Stimulated activated CD8-positive, alpha-beta memory T cell treated with anti-CD3 and anti-CD28 coated beads, Interleukin-2, amount 100 ng/mL, for 1 hour (primary cell): ENCODE measurements at places on chromosomes 5 and 9.

DNA sequence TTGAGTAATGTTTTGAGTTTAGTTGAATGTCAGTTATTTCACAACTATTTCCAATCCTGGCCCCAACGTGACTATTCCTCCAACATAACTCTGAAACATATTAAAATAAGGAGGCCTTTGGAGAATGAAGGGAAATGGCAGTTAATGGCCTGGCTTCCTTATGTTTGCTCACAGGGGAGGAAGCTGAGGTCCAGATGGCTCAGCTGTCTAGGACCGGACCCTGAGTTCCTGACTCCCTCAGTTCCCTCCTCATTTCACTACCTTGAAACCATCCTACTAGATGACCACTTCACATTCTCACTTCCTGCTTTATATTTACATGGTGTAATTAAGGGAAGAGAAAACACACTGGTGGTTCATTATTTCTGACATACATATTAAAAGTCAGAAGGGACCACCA lies 6.6 kb downstream of the OTULINL start:
- DNase-seq, result no peak

DNA sequence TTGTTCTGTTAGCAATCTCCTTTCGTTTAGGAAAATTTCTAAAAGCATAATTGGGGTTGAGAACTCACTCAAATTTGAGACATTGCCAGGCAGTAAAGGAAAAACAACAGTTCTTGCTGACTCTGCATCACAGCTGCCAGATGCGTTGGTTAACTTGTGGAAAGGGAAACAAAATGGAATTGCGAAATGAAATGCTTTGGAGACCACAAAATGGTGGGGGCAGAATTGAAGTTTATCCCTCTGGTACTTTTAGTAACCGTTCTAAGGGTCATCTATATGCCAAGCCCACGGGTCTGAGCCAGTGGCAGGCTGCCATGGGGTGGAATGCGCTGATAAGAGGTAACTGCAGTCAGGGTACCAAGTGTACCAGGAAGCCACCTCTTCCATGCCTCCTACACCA lies 28.6 kb upstream of the SELENOP start:
- no peak for DNase-seq

- DNase-seq, result peak; percentile 41
Measured at GRCh38 chr9:63816751-63817621, 1468.0 kb downstream of the FOXD4L5 start.

GRCh38 chr5:71998746-71999145 lies 108.5 kb upstream of the MAP1B start:
- no peak for DNase-seq

DNA sequence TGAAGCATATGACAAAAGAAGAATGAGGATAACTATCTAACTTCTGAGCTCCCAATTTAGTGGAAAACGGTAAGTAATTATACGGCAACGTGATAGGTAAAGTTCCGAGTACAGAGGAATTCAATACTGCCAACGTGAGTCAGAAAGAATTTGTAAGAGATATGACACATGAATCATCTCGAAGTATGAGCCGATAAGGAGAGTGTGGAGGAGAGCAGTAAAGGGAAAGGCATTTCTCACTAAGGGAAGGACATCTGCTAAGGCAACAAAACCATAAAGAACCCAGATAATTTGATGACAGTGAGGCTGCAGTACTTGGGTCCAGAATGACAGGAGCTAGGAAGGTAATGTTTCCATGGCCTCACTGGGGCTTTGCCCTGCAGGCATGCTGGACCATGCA lies 11.0 kb downstream of the MPDZ start:
- DNase-seq, result no peak

GRCh38 chr5:171688696-171689495 lies 96.7 kb upstream of the SMIM23 start:
- no peak for DNase-seq

- no peak for DNase-seq
Measured at GRCh38 chr9:137355761-137356365, 53.8 kb upstream of the NRARP start.

- no peak for DNase-seq
Measured at GRCh38 chr5:161311146-161311708, 235.3 kb downstream of the GABRB2 start.

- no peak for DNase-seq
Measured at GRCh38 chr9:105307591-105308130, 63.2 kb downstream of the SLC44A1 start.

DNA sequence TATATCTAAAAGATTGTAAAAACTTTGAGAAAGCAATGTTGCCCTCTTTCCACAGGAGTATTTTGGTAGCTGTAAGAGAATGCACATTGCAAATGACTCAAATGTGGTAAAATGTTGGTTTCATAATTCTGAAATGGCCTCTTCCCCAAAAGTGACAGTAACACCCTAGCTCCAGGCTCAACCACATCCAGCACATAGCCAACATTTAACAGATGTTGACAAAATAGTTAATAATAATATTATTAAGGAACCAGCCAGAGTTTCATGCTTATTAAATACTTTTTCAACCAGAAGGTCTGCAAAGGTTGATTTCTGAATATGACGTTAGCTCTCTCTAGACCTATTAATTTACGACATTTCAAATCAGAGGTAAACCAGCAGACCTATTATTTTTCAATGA lies 1.3 kb downstream of the ANXA1 start:
- no peak for DNase-seq

DNA sequence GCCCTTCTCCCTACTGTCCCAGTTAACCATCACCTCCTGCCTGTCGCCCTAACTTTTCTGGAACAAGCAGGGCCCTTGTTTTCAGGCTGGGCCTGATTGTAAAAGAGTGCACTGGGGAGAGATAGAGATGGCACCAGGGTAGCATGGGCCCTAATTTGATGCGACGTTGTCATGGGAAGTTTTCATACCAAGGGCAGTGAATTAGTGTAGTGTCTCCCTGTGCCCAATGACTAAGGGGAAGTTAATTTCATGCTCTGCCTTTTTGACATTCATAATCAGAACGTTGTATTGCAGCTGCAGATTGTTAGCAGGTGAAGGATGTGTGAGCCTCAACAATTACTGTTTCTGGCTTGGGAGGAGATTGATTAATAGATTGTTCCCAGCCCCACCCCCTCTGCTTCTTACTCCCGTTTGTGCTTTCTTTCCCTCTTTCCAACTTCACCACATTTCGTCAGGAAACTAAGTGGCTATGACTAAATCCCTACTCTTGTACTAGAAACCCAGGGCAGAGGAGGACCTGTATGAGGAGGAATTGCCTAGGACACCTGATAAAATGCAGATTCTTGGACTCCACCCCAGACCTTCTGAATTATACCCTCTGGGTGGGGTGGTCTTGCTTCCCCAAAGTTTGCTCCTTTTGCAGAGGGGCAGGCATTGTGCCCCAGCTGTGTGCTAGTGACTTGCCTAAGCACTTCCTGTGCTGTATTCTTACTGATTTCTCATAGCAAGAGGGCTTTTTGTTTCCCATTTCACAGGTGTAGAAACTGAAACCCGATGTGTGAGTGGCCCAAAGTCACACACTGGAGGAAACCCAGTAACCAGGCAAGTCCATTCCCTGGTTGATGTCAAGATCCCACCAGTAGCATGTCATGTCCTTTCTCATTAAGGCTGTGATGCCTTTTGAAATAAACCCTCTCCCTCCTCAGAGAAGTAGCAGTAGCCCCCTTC lies 56.3 kb downstream of the DAB2IP start:
- DNase-seq, result no peak

- DNase-seq, result no peak
Measured at GRCh38 chr5:172455511-172456061, 1.3 kb upstream of the SH3PXD2B start.

GRCh38 chr9:131719262-131719908 lies 20.5 kb downstream of the RAPGEF1 start:
- no peak for DNase-seq

DNA sequence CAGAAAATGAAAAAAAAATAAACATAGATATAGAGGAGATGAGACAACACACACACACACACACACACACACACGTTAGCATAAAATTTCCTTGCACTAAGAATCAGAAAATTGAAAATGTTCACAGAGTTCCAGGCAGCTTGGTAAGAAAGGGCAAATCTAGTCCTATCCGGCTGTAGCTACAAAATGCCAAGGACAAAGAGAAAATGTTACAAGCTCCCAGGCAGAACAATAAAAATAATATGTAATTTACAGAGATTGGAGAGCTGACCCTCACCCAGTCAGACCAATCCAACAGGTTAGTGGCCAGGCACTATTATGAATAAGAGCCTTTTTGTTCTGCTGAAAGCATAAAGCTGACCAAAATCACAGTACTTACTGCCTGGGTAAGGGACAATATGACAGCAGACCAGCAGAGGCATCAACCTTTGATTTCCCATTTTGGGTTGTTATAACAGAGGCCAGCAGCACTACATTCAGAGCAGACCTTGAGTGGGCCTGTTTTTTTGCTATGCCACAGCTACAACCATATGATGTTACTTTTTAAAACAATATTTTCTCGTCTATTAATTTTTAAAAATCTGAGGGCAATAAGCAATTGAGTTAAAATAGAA lies 892.6 kb downstream of the TAF11L14 start:
- DNase-seq, result no peak
